ENCODE measurements at places on chromosomes 6 and 20.

DNA sequence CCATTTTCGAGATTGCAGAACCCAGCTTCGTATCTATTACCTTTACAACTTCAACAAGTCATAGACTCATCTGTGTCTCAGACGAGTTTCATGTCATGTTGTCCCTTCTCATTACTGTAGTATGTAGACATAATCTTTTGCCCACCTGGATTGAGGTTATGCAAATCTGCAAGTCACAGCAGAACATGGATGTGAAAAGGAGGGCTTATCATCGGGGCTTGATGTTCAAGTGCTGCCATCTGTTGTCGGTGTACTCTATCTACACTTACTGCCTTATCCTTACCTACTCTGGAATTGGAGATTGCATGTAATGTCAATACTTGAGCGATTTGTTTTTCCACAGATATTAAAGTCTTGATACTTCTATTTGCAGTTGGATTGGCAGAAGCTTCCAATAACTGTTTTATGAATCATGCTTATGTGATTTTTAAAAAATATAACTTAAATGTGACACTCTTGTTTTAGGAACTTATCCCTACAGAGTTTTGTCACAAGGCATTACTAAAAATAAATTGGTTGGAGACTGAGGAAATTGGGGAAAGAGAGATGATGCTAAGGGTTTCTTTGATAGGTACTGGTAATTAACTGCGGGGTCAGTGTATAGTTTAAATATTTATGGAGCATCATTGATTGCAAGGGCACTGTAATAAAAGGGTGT lies 3.0 kb upstream of the GOPC start:
- DNase-seq: no peak

GRCh38 chr6:166999884-167000253 lies 672 bp downstream of the CEP43 start:
- no peak for DNase-seq

GRCh38 chr20:1296117-1296610 lies 30.1 kb downstream of the SNPH start:
- DNase-seq: no peak

DNA sequence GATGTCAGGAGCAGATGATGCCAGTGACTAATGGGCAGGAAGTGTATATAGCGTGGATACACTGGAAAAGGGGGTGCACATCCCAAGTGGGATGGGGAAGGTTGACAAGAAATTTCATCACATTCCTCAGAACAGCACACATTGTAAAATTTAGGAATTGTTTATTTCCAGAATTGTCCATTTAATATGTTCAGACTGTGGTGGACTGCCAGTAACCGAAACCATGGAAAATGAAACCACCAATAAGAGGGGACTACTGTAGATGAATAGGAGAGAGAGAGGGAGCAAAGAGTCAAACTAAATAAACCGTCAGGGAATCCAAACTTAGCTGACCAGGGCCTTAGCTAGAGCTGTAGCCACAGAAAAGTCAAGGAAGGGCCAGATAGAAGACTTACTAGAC lies 164.4 kb upstream of the PRDM1 start:
- no peak for DNase-seq

- DNase-seq: no peak
These were observed 23.5 kb downstream of the TM9SF4 start for GRCh38 chr20:32132911-32133549.

DNA sequence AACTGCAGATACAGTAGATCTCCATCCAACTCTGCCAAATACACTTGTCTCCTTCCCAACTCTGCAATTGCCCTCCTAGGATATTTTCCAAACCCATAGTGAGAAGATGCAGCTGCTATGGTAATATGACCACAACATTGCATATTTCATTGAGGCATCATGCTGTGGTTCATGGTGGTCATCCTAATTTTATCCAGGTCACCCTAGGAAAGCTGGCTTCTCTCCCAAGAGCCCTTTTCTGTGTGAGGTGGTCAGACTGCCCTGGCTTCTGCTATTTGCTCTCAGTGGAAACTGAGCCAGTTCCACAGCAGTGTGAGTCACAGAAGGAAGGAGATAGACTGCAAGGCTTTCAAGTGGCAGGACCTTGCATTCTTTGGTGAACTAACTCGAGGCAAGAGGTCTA lies 5.5 kb downstream of the OGFRL1 start:
- no peak for DNase-seq

DNA sequence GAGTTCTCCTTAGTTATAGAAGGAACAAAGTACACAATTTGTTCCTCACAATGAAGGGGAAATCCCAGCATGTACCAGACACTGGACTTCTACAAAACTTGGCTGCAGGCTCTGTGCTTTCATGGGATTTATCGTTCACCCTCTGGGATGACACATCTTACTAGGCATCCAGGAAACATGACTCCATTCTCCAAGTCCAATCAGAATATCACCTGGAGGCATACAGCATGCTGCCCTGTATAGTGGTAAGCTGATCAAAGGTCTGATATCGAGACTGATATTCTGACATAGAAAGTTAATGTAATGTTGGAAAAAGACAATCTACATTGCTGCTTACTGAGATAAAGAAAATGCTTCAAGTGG lies 6.7 kb downstream of the RWDD2A start:
- no peak for DNase-seq

DNA sequence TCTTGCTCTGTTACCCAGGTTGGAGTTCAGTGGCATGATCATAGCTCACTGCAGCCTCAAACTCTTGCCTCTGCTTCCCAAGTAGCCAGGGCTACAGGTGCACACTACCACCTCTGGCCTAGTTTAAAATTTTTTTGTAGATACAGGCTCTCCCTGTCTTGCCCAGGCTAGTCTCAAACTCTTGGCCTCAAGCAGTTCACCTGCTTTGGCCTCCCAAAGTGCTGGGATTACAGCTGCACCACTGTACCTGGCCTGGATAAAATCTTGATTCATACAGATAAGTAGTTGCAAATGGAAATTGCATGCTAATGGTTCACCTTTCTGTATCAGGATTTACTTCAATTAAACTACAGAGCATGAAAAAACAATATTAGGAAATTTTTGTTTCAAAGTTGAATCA lies 4.2 kb downstream of the CD2AP start:
- DNase-seq: no peak

DNA sequence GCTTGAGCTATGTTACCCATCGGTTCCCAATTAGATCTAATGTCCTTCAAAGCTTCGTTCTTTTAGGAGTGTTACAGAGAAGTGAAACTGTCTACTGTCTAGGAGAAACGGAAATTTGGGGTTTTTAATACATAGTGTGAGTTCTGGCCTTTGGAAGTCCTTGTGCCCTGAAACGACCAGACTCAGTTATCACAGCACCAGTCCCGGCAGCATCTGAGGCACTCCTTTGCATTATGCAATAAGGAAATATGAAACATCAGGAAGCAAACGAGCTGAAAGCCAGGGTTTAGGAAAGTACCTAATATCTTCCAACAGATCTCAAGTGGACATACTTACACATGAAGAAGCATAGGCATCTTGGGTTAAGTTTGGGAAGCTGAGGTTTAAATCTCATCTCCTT lies 61.8 kb upstream of the ADGRF1 start:
- DNase-seq: no peak

DNA sequence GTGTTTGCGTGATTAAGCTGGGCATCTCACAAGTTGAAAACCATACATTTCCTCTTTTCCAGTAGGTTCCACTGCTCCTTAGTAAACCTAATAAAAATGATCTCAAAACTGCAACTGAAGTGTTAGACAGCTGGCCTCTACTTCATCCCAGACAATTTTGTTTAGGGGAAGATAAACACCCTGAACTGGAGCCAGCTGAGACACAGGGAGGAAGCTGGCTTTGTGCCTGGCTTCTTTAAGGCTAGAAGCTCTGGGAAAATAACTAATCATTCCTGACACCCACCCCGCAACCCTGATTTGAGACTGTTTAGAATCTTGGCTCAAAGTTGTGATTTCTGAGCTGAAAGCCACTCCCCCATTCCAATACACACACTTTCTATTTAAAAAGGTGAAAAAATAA lies 11.6 kb downstream of the PTPRT start:
- no peak for DNase-seq

- DNase-seq: no peak
These were observed 55.9 kb upstream of the RNF24 start for GRCh38 chr20:4071178-4071693.

GRCh38 chr6:140677781-140678528 lies 1303.5 kb upstream of the CITED2 start:
- no peak for DNase-seq

GRCh38 chr20:25565578-25566157 lies 19.7 kb downstream of the NINL start:
- no peak for DNase-seq

GRCh38 chr6:143061597-143062385 lies 1.1 kb downstream of the AIG1 start:
- no peak for DNase-seq

- DNase-seq: no peak
These were observed 126.7 kb upstream of the NEDD9 start for GRCh38 chr6:11358904-11359830.

- DNase-seq: no peak
These were observed 15.7 kb downstream of the SLC22A1 start for GRCh38 chr6:160137130-160137988.

GRCh38 chr6:36809941-36810803 lies 29.1 kb downstream of the CPNE5 start:
- DNase-seq: no peak

- no peak for DNase-seq
These were observed 21.4 kb downstream of the BHLHE23 start for GRCh38 chr20:62985444-62985778.

GRCh38 chr6:142013287-142013686 lies 119.4 kb upstream of the GJE1 start:
- no peak for DNase-seq

DNA sequence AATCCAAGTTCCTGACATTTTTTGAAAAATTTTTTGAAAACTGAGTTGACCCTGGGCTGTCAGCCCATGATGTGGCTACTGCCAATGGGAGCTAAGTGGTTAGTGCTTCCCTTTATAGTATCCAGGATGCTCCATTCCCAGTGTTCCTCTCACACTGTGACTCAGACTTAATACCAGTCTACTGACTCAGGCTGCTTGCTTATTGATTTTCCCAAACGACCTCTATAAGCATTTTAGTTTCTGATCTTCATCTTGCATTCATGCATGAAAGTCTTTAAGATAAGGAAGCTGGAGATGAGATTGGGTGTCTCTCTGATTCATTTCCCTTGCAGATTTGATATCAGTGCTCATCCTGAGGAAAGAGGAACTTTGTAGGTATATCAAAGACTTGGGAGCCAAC lies 560.0 kb downstream of the TBC1D32 start:
- DNase-seq: no peak

DNA sequence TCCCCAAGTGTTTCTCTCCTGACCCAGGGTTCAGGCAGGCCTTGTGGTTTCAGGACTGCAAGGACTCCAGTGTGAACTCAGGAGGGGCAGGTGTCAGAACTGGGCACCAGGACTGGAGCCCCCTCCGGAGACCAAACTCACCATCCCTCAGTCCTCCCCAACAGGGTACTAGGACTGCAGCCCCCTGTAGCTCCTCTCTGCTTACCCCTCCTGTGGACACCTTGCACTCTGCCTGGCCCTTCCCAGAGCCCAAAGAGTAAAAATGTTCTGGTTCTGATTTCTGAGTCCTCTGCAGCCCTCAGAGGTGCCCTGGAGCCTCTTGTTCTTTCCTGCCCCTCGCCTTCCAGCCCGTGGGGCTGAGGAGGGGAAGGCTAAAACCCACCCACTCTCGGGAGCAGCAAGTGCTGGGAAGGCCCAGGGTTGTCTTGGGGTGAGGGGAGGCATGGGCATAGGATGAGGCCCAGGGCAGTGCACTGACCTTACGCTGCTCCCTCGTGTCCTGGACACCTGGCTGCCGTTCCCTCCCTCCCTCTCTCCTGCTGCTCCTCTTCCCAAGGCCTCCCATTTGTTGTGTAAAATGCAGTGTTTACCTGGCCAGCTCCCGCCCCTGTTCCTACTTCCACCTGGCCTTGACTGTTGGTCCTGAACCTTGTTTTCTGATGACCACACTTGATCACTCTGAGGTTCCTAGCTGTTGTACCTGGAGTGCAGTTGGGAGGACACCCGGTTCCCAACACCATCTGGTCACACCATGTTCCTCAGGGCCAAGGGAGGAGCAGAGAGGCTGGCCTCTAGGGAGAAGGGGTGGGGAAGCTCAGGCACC lies 9.9 kb downstream of the CNPY3 start:
- no peak for DNase-seq

DNA sequence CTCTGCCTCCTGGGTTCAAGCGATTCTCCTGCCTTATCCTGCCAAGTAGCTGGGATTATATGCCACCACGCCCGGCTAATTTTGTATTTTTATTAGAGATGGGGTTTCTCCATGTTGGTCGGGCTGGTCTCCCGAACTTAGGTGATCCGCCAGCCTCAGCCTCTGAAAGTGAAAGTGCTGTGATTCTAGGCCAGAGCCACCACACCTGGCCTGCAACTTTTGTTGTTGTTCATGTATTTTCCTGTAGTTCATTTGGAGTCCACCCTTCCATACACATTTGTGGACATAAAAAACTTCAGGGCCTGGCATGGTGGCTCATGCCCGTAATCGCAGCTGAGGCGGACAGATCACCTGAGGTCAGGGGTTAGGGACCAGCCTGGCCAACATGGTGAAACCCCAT lies 14.5 kb downstream of the HSPA1B start:
- DNase-seq: no peak

DNA sequence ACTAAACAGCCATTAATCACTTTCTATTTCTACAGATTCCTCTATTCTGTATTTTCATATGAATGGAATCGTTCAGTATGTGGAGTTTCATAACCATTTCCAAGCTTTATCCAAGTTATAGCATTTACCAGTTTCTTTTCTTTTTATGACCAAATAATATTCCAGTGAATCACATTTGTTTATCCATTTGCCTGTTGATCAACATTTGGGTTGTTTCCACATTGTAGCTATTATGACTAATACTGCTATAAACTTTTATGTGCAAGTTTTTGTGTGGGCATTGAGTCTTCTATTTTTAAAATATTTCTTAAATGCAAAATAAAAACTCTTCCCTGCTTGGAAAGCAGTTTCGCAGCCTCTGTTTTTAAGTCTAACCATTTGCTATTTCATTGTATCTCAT lies 336.4 kb upstream of the OPRM1 start:
- no peak for DNase-seq

DNA sequence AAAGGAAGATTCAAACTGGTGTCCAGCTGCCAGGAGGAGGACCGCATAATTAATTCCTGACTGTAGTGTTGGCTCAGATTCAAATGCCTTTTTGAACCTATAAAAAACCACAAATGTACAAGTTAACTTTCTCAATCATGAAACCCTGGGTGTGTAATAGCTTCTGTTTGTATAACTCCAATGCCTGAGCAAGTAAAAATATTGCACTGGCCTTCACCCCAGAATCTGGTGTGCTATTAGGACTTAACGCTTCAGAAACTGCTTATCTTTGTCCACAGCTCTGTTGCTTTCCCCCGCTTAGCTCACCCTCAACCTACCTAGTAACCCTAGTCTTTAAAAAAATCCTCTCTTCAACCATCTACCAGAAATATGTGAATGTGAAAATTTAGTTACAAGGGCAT lies 119.1 kb upstream of the MAP7 start:
- no peak for DNase-seq
